Stimulated activated CD4-positive, alpha-beta T cell treated with anti-CD3 and anti-CD28 coated beads, TNF-alpha, amount 100 ng/mL, for 4 hours (primary cell): ENCODE measurements at places on chromosomes 12 and 14.
A peak's percentile ranks its signal among the peaks of the same experiment; 100 is the strongest.

- DNase-seq, result no peak
Measured at GRCh38 chr14:101858791-101859537, 97.5 kb downstream of the PPP2R5C start.

- DNase-seq, result no peak
Measured at GRCh38 chr12:45732936-45733335, 3.4 kb downstream of the ARID2 start.

GRCh38 chr12:16225692-16226091 lies 51.8 kb downstream of the SLC15A5 start:
- no peak for DNase-seq

DNA sequence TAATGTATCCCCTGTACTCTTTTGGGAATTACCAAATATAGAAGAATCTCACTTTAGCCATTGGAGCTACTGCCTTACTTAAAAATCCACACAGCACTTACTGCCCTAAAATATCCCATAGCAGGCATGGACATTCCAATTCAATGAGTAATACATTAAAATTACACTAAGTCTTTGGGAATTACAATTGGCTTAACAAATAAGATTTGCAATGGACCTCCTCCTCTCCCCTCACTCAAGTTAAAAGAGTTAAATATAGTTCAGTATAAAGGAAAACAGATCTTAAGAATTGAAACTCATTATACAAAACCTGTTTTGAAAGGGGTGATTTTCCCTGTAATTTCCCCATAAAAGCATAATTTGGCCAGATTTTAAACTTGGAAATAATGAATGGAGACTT lies 477.1 kb downstream of the SLC16A7 start:
- DNase-seq, result no peak

DNA sequence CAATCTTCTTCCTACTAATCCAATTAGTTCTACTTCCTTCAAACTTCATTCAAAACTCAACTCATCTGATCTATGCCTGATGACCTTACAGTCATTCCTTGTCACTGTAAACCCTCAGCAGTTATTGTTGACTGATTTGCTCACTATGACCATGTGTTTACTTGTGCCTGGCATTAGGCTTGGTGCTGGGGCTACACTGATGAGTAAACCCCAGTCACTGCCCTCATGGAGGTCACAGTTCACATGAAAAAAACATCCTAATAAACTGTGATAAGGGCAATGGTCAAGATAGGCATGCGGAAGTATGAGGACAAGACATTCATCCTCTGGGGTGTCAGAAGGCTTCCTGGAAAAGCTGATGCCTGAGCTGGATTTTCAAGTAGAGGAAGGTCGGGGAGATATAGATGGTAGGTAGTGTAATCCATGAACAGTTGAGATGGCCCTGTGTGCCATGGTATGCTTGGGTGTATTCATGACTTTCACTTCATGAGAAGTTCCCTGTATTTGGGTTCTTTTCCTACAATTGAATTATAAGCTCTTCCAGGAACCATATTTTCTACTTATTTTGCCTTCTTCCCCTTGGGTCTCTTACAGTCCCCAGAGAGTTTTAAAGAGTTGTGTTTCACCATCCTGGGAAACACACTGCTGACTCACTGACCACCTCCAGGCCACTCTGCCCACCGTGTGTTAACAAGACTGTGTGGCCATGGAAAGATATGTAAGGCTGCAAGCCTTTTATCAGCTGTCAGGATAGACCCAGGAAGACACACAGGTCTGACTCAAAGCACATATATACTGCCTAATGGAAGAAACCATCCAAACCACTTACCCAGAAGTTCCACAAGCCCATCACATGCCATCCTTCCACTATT lies 38.7 kb upstream of the DUSP6 start:
- no peak for DNase-seq

GRCh38 chr12:14111230-14111865 lies 129.9 kb upstream of the GRIN2B start:
- no peak for DNase-seq

DNA sequence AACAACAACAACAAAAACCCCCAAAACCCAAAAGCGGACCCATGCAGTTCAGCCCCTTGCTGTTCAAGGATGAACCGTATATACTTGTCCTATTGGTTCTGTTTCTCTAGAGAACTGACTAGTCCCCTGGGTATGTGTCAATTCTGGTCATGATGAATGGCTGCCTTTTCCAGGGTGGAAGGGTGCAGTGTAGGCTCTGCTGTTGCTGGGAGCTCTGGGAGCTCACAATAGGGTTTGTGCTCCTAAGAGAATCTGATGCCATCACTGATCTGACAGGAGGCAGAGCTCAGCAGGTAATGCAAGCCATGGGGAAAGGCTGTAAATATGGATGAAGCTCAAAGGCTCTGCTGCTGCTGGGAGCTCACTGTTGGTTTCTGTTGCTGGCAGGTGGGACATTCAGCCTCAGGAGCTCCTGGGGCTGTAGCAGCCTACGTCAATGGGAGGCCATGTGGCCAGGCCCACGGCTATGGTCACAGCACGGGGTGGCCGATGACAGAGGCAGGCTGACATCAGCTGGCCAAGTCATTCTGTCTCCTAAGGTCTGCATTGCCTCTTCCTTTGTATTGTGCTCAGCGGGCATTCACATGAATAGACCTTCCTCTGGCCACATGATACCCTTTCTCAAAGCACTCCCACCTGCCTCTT lies 37.9 kb downstream of the DLK1 start:
- no peak for DNase-seq

GRCh38 chr12:55707219-55707671 lies 459 bp downstream of the ITGA7 start:
- no peak for DNase-seq

GRCh38 chr14:87994974-87995373 lies 2.0 kb upstream of the GALC start:
- DNase-seq, result no peak

DNA sequence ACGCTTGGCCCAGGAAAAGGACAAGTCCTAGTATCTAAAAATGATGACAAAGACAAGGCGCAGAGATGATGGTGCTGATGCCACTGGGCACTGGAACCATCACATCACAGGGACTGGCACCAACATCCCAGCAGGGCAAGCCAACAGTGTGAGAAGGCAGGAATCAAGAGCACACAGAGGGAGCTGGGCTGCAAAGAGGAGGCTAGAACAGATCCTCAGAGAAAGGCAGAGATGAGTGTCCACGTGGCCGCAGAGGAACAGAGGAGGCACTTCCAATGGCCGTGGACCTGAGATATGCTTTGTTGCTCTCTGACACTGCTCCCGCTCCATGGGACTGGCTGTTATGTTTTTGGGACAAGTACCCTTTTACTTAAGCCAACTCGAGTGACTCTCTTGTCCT lies 17.9 kb downstream of the FOXN3 start:
- no peak for DNase-seq

DNA sequence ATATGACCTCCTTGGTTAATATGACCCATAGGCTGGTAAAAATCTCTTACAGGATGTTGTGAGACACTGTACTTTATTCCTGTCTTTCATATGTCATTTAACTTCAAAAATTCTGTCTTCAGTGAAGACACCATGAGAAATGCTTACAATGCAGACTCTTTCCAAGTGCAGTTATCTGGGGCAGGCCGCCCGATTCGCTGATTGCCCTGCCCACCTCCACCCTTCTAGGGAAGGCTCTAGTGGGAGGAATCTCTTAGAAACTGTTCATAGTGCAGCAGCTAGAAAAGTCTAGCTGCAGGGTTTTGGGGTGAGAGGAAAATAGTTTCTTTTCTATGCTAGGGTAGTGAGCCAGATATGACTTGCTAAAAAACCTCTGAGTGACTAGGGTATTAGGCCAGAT lies 15.0 kb upstream of the CIPC start:
- no peak for DNase-seq

GRCh38 chr14:87059060-87059839 lies 933.7 kb downstream of the GALC start:
- DNase-seq, result no peak

DNA sequence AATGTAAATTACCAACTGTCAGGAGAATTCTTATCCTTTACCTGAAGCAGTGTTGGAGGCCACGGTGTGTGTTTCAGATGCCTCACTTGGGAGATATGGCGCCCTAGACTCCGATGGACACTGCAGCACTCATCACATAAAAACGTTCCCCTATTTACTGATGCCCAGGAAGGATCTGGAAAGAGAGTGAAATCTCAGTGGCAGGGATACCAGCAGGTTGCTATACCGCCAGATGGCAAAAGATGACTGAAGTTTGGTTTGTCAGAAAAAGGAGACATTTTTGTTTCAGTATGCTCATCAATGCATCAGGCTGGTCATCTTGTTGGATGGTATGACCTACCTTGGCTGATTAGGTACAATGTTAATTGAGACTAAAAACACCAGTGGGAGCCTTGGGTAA lies 4.6 kb downstream of the GIT2 start:
- DNase-seq, result no peak

DNA sequence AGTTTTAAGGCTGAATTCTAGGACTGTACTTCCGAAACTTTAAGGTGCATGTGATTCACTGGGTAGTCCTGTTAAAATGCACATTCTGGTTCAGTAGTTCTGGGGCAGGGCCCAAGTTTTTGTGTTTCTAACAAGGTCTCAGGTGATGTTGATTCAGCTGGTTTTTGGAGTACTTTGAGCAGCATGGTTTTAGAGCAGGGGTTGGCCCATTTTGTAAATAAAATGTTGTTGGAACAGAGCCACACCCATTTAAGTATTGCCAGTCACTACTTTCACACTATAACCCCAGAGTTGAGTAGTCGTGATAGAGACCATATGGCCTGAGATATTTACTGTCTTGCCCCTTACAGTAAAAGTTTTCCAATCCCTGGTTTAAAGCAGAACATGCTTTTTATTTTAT lies 111.3 kb downstream of the SYNE2 start:
- DNase-seq, result no peak

- DNase-seq, result no peak
Measured at GRCh38 chr12:47231456-47231855, 151.7 kb upstream of the AMIGO2 start.

DNA sequence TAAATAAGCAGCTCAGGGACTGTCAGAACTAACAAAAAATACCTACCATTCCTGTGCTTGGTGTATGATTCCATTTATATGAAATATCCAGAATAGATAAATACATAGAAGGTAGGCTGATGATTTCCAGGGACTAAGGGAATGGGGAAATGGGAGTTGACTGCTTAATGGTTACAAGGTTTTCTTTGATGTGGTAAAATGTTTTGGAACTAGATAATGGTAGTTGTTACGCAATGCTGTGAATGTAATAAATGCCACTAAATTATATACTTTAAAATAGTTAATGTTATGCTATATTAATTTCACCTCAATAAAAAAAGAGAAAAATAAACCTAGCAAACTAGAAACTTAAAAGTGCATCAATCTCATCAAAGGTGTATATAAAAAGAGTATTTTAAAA lies 41.1 kb downstream of the CEP83 start:
- DNase-seq, result no peak

DNA sequence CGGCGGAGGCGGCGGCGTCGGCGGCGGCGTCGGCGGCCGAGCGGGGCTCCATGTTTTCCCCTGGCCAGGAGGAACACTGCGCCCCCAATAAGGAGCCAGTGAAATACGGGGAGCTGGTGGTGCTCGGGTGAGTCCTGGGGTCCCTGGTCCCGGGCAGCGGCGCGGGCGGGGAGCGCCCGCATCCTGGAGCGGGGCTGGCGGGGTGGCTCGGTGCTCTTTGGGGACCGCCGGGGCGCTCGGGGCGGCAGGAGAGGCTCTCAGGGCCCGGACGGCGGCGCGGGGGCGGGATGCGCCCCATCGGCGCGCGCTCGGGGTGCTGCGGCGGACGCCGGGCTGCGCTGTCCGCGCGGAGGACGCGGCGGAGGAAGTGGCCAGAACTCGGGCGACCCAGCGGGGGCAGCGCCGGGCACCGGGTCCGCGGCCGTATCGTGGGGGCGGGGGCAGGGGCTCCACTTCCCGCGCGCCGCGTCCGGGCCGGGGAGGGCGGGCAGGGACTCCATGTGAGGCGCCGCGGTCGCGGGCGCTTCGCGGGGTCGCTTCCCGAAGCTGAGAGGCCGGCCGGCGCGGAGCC lies 485 bp downstream of the PELI2 start:
- peak; percentile 19 for DNase-seq

- DNase-seq, result no peak
Measured at GRCh38 chr12:104657726-104658484, 201.2 kb downstream of the CHST11 start.

DNA sequence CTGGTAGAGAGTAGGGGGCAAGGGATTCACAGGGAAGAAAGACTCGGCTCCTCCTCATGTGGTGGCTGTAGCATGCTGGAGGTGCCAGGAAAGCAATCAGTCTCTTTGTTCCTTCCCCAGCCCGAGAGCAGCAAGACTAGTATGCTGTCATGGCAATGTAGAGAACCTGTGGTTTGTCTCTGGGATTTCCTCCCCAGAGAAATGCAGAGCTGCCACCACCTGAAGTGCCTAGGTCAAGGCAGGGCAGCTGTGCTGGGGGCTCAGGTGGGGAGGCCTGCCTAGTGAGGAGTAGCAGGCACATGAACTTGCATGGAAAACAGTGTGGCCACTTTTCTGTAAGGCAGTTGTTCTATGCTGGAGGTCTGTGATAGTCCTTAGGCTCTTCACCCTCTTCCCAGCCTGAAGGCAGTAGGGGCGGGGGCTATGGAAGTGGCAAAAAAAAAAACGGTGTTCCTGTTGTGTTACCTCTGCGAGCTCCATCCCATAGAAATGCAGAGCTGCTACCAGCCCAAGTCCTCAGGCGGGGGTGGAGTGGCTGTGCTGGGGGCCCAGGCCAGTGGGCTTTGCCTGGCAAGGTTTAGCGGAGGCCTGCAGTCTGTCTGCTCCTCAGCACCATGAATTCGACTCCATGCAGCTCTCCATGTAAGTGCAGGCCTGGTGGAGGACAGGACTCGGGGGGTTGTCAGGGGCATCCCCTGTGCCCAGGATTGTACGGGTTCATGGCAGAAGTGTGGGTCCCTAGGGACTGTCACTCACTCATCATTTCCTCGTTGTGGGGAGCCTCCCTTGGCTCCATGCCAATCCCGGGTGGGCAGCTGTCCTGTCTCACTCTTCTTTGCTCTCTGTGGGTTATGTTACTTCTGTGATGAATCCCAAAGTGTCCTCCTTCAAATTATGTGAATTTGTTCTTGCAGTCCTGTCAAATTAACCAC lies 4.1 kb upstream of the CLEC4D start:
- no peak for DNase-seq

DNA sequence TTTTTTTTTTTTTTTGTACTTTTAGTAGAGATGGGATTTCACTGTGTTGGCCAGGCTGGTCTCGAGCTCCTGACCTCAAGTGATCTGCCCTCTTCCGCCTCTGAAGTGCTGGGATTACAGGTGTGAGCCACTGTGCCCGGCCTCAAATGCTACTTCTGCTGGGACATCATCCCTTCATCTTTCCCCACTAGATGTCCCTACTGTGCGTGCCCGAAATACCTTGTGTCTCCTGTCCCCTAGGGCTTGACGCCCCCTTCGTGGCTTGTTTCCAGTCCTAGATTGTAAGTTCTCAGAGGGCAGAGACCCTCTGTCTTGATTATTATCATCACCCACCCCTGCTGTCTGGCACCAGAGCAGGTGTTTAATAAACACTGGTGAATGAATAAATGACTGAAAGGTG lies 14.9 kb downstream of the CCDC63 start:
- no peak for DNase-seq

- DNase-seq, result no peak
Measured at GRCh38 chr12:53481939-53482586, 17.2 kb downstream of the MAP3K12 start.

- DNase-seq, result no peak
Measured at GRCh38 chr12:62774794-62775193, 160.2 kb downstream of the PPM1H start.

- no peak for DNase-seq
Measured at GRCh38 chr12:65948320-65949008, 124.2 kb downstream of the HMGA2 start.
